ENCODE measurements at places on chromosomes 6 and 20.

DNA sequence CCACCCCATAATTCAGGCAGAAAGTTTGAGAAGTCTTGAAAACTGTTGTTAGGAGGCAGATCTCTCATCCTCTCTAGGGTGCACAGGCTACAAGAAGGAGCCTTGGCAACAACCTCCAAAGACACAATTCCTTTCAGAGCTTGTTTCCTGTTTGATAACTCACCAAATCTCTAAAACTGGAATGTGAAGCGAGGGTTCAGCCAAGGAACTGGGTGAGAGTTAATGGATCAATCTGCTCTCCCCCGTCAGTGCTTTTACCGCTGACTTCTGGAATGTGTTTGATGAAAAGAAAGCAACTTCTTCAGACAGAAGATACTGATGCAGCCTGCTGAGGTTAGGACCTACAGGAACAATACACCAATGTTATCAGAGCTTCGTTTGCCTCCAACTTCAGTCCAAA lies 171.8 kb upstream of the BMP2 start:
- DNase-seq: no peak

- no peak for DNase-seq
These were observed 123.4 kb upstream of the SUPT3H start for GRCh38 chr6:45500924-45501816.

GRCh38 chr6:130600880-130601341 lies 226.3 kb upstream of the SMLR1 start:
- no peak for DNase-seq

GRCh38 chr6:170174771-170175643 lies 115.9 kb downstream of the DLL1 start:
- no peak for DNase-seq

- no peak for DNase-seq
These were observed 21.4 kb upstream of the MYL9 start for GRCh38 chr20:36519944-36520343.

Measured in left ventricle myocardium inferior (tissue), 1 donor.